WTC11 (cell line): ENCODE measurements at places on chromosomes 16 and 17.
A peak's percentile ranks its signal among the peaks of the same experiment; 100 is the strongest.

DNA sequence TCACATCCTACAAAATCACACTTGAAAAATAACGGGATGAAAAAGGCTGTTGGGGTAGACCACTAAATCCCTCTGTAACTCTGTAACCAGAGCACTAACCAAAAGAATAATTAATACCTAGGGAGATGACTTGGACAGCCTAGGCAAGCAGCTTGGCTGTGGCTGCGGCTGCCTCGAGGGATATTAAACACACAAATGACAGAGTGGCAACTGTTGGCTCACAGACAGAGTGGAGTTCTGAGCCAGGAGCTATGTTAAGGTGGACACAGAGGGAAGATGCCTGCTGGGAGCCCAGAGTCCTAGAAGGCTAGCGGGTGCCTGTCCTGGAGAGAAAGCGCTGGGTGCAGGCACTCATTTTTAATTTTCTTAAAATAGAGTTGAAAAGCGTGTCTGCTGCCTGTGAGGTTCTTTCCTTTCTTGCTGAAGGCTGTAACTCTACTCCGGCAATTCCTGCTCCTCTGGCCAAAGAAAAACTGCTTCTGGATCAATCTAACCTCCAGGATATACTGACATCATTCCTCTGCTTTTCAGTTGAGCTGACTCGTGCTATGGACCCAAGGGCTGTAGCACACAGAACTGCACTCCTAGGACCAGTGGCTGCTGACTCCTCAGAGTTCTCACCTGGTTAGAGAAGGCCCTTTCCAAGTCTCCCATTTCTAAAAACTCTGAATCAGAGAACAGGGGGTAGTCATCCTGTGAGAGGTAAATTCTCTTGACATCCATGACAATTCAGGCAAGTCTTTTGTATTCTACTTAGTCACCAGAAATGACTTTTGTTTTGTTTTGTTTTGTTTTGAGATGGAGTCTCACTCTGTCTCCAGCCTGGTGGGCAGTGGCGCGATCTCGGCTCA, 147.9 kb downstream of the STX8 start:
- DNase-seq: no peak

- no peak for DNase-seq
These were observed 45.3 kb upstream of the JPH3 start for GRCh38 chr16:87556941-87557459.

DNA sequence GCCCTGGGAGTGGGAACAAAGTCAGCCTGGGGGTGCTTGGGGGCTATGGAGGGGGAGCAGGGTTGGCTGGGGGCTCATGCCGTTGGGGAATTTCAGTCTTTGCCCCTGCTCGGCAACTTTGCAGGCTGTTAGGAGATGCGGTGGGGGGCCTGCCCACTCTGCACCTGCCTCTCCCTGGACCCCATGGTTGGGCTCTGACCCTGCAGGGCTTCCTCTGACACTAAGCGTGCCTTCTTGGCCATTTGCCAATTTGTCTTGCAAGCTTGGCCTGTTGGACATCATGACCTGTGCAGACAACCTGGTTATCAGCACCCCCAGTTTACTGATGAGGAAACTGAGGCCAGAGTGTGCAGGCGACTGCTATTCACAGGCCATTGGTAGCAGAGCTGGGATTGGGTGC, 14.6 kb downstream of the ADCY7 start:
- DNase-seq: no peak

GRCh38 chr17:57109393-57110151, 24.5 kb downstream of the AKAP1 start:
- DNase-seq: peak; percentile 38

DNA sequence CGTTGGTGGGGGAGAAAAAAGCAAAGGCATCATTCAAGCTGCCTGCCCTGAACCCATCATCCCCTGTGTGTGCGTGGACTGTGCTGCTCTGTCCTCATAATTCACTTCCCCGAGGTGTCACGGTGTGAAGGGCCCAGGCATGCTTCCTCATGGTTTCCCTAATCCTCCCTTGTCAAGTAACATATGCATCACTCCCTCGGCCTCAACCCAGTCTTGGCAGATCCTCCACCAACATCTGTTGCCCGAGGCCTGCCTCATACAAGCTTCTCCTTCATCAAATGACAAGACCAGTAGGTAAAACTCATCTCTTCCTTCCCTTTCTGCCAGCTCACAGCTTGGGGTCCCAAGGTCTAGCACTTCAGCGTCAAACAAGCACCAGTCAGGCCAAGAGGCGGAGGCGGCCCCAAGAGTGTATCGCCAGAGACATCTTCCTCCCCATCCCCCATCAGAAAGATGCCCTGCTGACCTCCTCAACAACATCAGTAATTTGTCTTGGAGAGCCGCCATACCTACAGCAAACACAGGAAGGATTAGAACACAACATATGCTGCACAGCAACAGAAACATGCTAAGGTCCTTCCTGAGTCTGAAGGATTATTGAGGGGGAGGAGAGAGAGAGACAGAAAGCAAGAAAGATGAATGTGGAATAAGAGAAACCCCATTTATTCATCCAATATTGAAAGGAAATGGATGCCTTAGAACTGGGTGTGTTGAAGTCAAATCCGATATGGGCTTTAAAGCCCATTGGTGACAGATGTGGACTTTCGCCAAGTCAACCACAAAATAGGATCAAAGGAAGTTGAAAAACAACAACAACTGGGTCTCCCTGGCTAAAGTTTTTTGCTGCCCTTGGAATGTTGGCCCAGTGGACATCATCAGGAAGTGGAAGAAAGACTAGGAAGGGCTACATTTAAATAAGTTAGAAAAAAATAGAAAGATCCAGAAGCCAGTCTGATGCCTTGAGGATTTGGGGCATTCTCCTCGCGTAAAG, 38.4 kb downstream of the SOX9 start:
- DNase-seq: no peak

- DNase-seq: peak; percentile 93
These were observed 29.7 kb upstream of the RMI2 start for GRCh38 chr16:11315510-11315909.
